ENCODE measurements at places on chromosomes 5 and 9.

GRCh38 chr5:174832025-174832424 lies 107.6 kb downstream of the MSX2 start:
- no peak for DNase-seq

DNA sequence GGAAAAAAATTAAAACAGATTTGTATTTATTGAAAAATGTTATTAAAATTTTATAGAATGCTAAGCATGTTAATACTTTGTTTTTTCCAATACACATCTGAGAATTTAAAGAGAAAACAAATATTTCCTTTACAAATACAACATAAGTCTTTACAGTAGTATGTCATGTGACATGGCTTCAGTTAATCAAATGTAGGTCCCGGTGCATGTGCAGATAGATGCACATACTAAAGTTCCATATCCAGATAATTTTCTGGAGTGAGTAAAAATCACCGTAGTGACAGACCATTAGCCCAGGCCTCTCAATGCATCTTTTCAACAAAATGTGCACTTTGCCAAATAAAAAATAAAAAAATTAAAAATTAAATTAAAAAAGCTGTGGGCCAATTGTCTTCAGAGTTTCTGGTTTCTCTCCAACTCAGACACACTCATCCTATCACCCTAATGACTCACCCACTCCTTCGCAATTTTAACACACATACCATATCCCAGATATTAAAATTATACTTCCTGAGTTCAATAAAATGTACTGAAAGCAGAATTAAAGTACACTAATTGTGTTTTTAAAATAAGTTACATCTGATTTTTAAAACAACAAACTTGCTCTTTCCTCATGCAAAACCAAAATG lies 508.1 kb downstream of the NR2F1-AS1 start:
- no peak for DNase-seq

- no peak for DNase-seq
These were observed 309.8 kb downstream of the TRPM3 start for GRCh38 chr9:70811638-70812037.

DNA sequence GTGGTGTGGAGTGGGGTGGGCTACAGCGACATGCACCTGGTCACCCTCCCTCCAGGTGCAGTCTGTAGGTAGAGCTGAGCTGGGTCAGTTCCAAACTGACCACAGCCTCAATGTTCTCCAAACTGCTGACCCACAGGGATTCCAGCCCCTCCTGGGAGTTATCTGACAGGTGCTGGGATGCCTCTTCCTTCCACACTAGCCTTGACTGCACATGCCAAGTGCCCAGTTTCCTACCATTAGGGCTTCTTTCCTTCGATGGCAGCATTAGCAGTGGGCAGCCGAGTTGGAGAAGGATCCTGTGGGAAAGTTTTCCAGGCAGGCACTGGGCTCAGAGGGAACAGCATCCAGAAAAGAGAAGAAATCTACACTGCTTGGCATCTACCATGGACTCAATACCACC lies 64.0 kb upstream of the GABRP start:
- no peak for DNase-seq

GRCh38 chr5:34866989-34867471 lies 28.1 kb downstream of the TTC23L start:
- no peak for DNase-seq

DNA sequence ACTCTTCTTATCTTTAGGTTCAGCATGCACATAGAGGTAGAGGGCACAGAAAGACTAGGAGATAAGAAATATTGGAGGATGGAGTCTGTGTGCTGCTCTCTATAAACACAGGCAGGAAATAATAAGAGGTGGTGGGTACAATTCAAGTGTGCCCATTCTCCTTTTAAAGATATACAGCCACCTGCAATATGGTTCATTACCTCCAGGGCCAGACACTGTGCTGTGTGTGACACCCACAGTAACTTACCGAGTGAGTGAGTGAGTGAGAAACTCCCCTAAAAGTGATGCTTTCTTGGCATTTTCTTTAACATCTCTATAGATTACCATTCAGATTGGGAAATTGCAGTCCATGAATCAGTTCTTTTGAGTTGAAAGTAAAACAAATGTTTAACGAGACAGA lies 311.8 kb upstream of the KCNN2 start:
- no peak for DNase-seq

- no peak for DNase-seq
These were observed 149.0 kb downstream of the PDE4D start for GRCh38 chr5:59744531-59744992.

- no peak for DNase-seq
These were observed 198.6 kb downstream of the TLE1 start for GRCh38 chr9:81490605-81491331.

DNA sequence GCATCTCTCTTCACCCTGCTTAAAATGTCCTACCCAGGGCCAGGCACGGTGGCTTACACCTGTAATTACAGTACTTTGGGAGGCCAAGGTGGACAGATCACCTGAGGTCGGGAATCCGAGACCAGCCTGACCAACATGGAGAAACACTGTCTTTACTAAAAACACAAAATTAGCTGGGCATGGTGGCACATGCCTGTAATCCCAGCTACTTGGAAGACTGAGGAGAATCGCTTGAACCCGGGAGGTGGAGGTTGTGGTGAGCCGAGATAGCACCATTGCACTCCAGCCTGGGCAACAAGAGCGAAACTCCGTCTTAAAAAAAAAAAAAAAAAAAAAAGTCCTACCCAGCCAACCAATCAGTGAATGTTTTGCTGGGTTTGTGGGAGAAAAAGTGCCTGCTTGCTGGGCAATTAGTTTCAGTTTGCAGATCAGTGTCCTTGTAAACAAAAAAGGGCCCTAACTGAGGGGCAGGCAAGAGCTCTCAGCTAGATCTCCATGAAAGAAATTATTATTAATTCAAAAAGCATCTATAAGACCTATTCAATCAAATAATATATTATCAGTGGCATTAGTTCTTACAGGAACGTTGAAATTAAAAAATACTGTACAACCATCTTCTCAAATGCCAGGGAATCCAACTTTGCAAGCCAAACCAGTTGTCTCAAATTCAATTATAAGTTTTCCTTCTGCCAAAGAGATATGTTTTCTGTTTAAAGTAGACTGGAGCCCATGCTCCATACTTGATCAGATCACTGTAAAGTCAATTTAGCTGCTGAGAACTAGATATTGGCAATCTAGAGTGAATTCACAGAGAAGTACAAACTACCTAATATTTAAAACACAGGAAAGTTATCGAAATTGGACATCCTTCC lies 3.9 kb downstream of the MEGF9 start:
- no peak for DNase-seq

DNA sequence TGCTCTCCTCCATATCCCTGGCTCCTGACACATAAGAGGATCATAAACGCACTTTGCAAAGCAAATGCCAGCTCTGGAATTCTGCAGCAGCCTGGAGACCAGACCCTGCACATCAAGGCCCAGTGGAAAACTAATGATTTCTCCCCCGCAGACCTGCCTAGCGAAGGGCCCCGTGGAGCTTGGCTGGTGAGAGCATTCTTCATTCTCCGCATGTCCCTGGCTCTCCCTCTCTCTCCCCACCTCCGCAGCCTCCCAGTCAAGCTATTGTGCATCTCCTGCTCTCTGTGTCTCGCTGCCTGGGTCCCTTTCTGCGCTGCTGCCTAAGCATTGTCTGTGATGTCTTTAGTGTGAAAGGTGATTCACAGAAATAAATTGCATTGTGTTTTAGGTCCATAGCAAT lies 46.7 kb downstream of the GRIA1 start:
- no peak for DNase-seq

DNA sequence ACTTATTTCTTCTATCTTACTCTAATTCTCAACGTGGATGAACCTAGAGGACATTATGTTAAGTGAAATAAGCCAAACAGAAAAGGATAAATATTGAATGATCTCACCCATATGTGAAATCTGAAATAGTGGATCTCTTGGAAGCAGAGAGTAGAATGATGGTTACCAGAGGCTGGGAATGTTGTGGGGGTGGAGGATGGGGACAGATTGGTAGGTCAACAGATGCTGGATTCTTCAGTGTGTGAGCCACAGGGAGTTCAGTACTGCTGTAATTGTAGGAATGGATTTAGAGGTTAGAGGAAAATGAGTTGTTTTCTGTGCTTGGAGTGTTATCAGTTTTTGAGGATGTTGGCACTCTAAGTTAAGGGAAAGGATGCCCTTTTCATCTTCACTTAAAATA lies 190.6 kb downstream of the FBXL7 start:
- DNase-seq, result no peak

GRCh38 chr5:158159621-158160020 lies 300.7 kb upstream of the CLINT1 start:
- DNase-seq, result no peak

DNA sequence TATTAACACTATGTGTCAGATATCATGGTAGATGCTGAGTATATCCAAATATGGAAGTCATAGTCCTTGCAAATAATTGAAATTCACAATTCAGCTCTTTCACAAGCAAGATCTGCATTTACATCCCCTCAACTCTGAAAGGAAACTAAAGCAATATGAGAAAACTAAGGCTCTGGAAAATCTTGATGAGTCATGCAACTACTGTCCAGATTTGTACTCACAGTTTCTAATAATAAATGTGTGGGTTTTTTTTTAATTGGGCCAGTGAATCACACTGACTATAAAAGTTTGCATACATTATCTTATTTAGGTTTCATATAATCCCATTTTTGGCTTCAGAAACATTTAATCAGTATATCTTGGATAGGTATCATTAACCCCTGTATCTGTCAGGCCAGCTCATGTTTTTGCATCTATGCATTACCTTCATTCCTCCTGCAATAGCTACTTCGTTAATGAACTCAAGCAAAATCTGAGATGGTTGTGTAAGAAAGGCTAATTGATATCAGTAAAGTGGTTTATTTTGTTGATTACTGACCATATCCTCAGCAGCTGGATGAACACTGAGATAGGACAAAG lies 58.7 kb upstream of the PRR16 start:
- DNase-seq, result no peak

GRCh38 chr5:14714706-14715105 lies 50.2 kb downstream of the OTULIN start:
- DNase-seq, result no peak

All from activated T-cell treated with anti-CD3 and anti-CD28 coated beads, Interleukin-2, amount 50 U/mL, for 48 hours (primary cell).